IPS DF 19.7 (cell line): ENCODE measurements at places on chromosomes 3 and 15.

DNA sequence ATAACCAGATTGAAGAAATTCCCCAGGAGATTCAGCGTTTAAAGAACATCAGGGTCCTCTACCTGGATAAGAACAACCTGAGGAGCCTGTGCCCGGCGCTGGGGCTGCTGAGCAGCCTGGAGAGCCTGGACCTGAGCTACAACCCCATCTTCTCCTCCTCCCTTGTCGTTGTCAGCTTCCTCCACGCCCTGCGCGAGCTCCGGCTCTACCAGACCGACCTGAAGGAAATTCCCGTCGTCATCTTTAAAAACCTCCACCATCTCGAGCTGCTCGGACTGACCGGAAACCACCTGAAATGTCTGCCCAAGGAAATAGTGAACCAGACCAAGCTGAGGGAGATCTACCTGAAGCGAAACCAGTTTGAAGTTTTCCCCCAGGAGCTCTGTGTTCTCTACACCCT lies 9.4 kb upstream of the LRRC34 start:
- DNase-seq: no peak

DNA sequence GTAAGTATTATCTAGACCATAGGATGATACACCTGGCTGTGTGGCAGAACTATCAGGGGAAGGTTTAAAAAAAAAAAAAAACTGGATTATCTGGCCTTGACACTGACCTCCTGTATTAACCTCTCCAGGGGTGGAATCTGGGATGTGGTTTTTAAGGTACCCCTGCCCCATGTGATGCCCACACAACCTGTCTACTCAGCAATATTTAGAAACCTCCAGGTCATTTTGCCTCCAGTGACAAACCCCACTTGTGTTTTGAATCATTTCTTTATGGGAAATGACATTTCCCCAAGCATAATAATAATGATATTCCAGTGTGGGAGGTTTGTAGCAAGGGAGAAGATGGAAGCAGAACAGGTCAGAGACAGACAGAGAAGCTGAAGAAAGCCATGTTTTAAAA lies 179.1 kb downstream of the RSL24D1 start:
- DNase-seq: no peak

- DNase-seq: no peak
Measured at GRCh38 chr3:89434621-89435380, 327.4 kb downstream of the EPHA3 start.

- no peak for DNase-seq
Measured at GRCh38 chr3:18237251-18238005, 187.7 kb downstream of the SATB1 start.

- DNase-seq: no peak
Measured at GRCh38 chr3:174417573-174417972, 441.6 kb upstream of the NAALADL2 start.

DNA sequence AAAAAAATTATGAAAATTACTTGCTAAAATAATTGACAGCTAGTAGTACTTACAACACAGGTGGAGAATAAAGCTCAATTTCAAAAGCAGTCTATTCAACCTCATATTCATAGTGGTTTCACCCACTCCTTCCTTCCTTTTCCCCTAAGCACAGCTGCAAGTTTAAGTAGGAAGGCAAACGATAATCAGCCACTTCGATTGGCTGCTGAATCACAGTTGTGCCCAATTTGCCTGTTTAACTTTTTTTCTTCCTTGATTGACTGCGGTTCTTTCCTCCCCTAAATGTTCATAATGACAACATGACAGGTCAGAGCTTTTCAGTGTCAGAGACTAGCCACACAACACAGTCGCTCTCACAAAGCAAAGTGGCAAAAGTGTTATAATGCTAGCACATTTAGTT lies 468.0 kb upstream of the GBE1 start:
- DNase-seq: no peak

- DNase-seq: no peak
Measured at GRCh38 chr15:26711445-26711844, 61.4 kb downstream of the GABRB3 start.

DNA sequence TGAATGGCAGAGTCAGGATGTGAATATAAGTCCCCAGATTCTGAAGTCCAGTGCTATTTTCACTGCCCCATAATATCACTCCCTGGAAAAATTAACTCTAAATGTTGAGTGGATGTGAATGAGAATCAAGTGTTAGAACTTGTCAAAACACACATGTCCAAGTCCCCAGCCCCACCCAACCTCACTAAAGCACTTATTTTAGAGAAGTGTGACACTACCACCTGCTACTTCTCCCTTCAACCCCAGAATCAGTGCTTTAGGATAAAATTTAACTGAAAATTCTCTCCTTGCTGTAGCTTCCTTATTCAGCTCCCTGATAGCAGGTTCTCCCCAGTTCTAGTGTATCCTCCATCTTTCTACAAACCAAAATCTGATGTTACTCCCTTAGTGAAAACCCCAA lies 35.8 kb downstream of the HERC1 start:
- DNase-seq: no peak
